Stimulated activated CD4-positive, alpha-beta T cell treated with anti-CD3 and anti-CD28 coated beads, Interleukin-2, amount 100 ng/mL, for 24 hours (primary cell): ENCODE measurements at places on chromosomes 11 and 22.

DNA sequence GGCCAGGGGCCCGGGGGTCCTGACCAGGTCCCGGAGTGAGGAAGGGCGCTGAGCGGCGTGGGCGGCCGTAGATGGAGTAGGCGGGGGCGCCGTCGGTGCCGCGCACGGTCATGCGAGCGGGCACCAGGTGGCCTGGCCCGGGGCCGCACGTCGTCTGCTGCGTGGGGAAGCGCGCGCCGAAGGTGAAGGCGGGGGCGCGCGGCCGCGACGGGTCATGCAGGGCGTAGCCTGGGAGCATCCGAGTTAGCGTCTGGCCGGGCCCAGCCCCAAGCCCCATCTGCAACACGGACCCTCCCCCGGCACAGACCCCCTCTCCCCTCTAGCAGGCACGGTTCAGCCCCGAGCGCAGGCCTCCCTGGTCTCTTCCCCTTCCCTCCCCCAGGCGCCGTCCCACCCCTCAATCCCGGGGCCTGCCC lies 1.7 kb upstream of the TYMP start:
- peak; percentile 78 for DNase-seq

DNA sequence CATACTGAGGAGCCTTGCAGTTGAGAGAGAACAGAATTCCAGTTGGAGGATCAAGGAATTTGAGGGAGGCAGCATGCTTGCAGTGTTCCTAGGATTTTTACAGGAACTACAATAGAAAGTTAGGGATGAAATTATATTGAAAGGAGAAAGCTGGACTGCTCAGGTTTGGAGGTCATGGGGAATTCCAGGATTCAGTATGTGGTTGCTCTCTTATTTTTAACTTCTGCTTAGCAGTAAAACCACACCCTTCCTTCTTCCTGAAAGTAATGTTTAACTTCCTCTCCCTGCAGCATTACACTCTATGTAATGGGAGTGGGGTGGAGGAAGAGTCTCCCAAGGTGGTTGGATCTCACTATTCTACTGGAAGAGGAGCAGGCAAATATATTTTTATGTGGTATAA lies 31.3 kb downstream of the CTNND1 start:
- no peak for DNase-seq

GRCh38 chr22:20296598-20296997 lies 23.3 kb downstream of the DGCR6L start:
- no peak for DNase-seq

DNA sequence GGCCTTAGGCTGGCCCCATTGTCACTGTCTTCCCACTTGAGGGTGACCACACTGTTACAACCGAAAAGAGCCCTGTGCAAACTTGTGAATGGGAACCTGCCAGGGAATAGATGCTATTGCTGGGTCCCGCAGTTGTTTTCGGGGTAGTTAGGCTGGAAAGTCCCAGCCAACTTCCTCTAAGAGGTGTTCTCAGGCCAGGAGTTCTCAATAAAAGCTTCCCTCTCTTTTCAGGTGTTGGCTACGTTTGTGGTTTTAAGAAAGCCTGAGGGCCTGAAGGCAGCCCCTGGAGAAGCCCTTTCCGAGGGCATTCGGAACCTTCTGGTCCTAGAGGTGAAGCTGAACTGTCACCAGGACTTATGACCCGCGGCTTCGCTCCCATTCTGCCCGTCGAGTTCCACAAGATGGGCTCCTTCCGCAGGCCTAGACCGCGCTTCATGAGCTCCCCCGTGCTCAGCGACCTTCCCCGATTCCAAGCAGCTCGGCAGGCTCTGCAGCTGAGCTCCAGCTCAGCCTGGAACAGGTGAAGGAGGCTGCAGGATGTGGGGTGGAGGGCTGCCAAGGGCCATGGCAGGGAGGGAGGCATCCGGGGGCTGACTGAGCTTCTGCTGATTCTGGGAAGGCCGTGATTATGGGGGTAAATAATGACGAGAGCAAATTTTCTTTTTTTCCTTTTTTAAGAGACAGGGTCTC lies 104.8 kb downstream of the PRR5L start:
- no peak for DNase-seq

GRCh38 chr22:49404020-49404419 lies 423.7 kb downstream of the BRD1 start:
- DNase-seq: no peak

- no peak for DNase-seq
Observed at GRCh38 chr22:25567251-25567675, 2.8 kb downstream of the GRK3 start.

- no peak for DNase-seq
Observed at GRCh38 chr11:130431801-130432200, 3.4 kb upstream of the ADAMTS8 start.

GRCh38 chr11:132158091-132158490 lies 787.7 kb downstream of the NTM start:
- DNase-seq: peak; percentile 3

- peak; percentile 76 for DNase-seq
Observed at GRCh38 chr22:41532908-41533825, 11.1 kb downstream of the POLR3H start.

DNA sequence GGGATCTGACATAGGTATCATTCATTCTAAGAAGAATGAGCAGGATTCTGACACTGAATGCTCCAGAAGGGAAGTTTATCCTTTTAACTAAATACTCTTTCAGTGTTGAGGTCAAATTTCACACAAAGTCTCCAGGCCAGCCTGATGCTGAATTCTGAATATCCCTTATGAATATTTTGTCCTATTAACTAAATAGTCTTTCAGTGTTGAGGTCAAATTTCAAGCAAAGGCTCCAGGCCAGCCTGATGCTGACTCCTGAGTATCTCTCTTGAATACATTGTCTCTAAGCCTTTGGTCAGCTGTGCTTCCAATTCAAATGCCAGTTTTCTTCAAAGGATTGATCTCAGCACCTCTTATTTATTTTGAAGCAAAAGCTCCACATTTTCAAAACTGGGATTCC lies 676.8 kb downstream of the NTM start:
- DNase-seq: no peak

- peak; percentile 45 for DNase-seq
Observed at GRCh38 chr11:74024261-74025029, 15.6 kb upstream of the UCP3 start.

DNA sequence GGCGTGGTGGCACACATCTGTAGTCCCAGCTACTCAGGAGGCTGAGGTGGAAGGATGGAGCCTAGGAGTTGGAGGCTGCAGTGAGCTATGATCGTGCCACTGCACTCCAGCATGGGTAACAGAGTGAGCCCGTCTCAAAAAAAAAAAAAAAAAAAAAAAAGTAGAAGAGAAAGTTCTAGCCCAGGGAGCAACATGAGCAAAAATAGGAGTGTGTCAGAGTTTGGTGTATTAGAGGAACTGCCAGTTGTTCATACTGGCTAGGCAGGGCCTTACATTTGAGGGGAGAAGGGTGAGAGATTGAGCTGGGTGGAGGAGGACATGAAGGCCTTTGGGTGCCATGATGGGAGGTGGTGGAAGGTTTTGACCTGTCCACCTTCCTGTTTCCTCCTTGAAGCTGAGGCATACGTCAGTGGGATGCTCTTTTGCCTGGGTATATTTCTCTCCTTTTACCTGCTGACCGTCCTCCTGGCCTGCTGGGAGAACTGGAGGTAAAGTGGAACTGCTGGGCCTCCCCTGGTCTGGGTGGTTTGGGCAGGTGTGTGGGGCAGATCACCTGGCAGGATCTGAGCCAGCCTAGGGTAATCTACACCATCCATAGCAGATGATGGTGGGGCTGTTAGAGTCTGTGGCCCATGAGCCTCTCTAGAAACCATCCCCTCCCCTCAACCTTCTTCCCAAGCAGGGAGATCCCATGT lies 7.3 kb downstream of the SIDT2 start:
- DNase-seq: no peak

- no peak for DNase-seq
Observed at GRCh38 chr11:113420808-113421207, 33.2 kb downstream of the ANKK1 start.

DNA sequence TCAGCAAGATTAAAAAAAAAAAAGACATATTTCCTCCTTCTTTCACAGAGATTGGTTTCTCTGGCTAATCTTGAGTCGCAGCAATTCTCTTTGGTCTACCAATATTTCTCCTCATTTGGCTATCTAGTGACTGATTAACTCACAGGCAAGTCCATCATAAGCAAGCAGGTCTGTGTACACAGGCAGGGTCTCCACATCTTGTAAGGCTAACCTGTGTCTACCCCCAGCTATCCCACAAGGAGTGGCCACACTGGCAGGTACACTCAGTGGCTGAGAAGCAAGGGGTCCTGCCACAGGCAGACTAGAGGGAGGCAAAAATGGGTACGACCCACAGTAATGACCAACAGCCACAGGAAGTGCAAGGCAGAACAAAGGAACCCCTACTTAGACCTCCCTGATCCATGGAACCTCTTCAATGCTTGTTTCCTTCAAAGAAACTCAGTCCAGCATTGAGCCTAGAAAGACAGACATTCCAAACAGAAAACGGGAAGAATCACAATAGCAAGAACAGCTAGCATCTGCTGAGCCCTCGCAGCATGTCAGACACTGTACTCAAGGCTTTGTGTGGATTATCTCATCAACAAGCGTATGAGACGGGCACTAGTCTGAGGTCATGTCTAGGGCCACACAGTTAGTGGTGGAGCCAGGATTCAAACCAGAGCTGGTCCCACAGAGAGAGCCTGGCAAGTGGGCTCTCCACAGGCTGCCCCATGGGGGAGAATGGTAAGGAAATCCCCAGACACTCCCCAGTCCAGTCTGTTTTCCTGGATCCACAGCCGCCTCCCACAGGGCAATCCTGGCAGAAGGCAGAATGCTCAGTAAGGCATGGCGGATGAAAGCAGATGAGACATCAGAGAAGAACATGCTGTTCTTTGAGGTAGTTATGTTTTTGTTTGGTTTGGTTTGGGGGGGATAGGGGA lies 34.3 kb downstream of the PLEKHA7 start:
- DNase-seq: no peak

DNA sequence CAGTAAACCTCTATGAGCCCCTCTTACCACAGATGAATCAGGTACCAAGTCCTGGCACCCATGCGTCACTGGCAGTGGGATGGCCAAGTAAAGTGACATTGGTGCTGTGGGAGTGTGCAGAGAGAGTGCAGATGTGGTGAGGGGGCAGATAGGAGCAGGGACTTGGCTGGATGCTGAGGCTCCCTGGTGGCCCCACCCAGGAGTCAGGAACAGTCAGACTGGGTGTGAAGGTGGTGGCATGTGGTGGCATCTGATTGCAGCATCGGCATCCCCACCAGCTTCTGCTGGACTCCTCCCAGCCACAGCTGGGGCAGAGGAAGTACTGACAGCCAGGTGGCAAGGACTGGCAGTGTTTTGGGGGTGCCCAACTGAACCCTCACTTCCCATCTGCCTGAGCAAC lies 11.4 kb downstream of the DGAT2 start:
- DNase-seq: no peak

- no peak for DNase-seq
Observed at GRCh38 chr11:10490032-10490397, 35.0 kb downstream of the AMPD3 start.

GRCh38 chr11:8095806-8096522 lies 15.0 kb downstream of the TUB start:
- DNase-seq: peak; percentile 10

DNA sequence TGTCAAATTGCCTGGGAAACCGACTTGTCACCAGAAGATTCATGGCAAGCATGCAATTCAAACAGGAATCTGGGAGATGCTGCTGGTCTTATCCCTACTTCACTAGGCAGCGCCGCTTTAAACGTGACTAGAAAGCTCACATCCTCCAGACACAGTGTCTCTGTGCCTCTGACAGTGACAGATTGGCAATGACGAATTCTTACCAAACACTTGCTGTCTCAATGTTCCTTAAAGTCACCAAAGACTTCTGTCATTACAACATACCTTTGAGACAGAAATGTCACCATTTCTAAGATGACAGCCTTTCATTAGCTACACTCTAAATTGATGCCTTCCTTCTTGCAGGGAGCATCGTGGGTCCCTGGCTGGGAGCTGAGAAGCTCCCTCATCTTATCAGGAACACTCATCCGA lies 197.8 kb downstream of the CWF19L2 start:
- no peak for DNase-seq

GRCh38 chr22:49962751-49963646 lies 2.4 kb downstream of the PIM3 start:
- no peak for DNase-seq

GRCh38 chr11:69811431-69811830 lies 7.8 kb downstream of the FGF3 start:
- no peak for DNase-seq

- peak; percentile 36 for DNase-seq
Observed at GRCh38 chr22:30890686-30891442, 77.7 kb downstream of the MORC2 start.

DNA sequence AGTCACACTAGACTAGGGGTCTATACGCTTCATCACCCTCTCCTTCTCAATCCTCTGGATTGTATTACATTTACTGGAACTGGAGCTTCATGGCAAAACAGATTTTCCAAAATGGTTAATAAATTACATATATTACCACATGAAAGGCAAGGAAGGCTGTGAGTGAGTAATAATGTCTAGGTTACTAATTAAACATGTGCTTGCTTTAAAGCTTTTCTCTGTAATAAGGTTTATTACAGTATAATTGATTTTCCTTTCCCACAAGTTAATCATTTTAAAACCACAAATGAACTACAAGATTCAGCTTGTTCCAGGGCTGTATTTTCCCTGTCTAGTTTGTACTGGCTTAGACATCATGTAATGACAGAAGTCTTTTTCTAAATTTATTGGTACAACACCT lies 25.6 kb downstream of the MMP13 start:
- no peak for DNase-seq

- DNase-seq: no peak
Observed at GRCh38 chr22:45934168-45934564, 42.8 kb downstream of the WNT7B start.

GRCh38 chr22:35312198-35313059 lies 12.7 kb downstream of the TOM1 start:
- no peak for DNase-seq
